ENCODE measurements at places on chromosomes 2 and 18.
A peak's percentile ranks its signal among the peaks of the same experiment; 100 is the strongest.

GRCh38 chr2:162465430-162465829, 121.5 kb downstream of the GCA start:
- DNase-seq = no peak

- DNase-seq = no peak
Observed at GRCh38 chr2:25036221-25036559, 5.7 kb upstream of the EFR3B start.

DNA sequence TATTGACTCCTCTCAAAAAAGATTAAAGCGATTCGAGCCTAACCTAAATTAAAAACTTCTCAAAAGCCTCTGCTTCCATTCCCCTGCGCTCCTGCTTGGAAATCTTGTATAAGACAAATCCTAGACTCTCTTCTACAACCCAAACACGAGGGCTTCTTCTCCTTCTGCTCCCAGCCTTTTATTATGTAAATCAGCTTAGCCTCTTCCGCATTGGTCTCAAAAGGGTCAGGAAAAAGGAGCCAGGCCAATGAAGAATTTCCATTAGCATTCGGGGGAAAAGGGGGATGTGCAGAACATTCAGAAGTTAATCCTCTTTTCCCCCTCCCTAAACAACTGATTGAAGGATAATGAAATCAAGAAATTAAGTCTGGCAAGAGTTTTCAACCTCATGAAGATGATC, 107.9 kb downstream of the FAM124B start:
- no peak for DNase-seq

DNA sequence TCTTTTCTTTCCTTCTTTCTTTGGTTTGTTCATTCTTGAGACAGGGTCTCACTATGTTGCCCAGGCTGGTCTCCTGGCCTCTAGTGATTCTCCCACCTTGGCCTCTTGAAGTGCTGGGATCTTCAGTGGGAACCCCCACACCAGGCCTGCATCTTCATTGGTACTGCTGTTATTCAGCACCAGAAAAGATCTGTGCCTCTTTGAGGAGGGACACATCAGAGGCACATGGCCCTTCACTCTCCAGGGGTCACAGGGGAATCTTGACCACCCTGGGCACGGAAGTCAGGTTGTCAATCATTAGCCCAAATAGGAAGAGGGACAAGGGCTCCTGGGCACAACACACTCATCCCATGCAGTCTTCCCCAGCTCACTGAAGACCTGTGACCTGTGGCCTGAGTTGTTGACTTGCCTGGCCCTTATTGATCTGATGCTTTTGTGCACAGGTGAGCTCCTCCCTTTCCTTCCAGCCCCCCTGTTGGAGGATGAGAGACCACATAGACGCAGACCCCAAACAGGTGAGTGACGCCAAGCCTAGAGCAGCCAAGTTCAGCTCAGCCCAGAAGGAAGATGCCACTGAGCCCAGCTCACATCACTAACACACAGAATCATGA, 33.0 kb upstream of the ODC1 start:
- DNase-seq = no peak

DNA sequence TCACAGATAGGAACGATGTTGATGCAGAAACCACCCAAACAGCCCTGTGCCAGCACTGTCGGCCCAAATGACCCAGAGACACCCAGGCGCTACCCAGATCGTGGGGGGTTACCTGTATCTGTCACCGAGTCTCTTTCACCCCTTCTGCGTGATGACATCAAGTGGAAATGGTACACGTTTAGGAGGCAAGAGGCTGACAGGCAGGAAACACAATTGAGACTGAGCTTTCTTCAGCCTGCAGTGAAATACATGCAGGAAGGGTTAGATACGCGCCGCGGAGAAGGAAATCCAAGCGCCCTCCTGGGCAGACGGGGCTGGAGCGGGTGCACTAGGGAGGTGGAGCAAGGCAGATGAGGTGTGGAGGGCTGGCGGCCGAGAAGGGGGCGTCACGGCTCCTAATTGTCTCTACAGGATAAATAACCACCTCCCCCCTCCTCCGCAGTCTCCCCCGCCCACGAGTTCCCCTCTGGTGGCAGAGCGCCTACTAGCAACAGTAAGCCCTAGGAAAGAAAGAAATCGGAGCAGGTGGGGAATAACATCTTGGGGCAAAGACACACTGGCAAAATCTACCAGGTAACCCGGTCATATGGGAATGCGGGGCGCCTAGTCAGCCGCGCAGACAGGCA, at the start of gene RNF152:
Gene RNF152 (minus strand): TSS at position 325 of the 626 bp plus-strand sequence. CDS start 76,544 bp downstream, outside the sequence.
- no peak for DNase-seq

GRCh38 chr2:222214885-222215284, 83.9 kb downstream of the PAX3 start:
- DNase-seq = no peak

- DNase-seq = no peak
Observed at GRCh38 chr2:128524183-128524582, 205.5 kb upstream of the HS6ST1 start.

DNA sequence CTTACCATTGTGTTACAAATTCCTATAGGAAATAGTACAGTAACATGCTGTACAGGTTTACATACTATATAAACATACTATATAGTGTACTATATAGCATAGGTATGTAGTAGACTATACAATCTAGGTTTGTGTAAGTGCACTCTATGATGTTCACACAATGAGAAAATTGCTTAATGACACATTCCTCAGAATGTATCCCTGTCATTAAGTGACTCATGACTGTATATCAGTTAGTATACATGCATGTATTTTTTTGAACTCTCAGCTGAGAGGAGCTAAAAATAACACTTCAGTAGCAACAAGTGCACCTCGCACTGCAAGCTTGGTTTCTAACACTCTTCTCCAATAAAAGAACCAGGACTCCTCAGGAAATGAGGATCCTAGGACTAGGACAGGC, 19.5 kb upstream of the ASXL3 start:
- DNase-seq = no peak

DNA sequence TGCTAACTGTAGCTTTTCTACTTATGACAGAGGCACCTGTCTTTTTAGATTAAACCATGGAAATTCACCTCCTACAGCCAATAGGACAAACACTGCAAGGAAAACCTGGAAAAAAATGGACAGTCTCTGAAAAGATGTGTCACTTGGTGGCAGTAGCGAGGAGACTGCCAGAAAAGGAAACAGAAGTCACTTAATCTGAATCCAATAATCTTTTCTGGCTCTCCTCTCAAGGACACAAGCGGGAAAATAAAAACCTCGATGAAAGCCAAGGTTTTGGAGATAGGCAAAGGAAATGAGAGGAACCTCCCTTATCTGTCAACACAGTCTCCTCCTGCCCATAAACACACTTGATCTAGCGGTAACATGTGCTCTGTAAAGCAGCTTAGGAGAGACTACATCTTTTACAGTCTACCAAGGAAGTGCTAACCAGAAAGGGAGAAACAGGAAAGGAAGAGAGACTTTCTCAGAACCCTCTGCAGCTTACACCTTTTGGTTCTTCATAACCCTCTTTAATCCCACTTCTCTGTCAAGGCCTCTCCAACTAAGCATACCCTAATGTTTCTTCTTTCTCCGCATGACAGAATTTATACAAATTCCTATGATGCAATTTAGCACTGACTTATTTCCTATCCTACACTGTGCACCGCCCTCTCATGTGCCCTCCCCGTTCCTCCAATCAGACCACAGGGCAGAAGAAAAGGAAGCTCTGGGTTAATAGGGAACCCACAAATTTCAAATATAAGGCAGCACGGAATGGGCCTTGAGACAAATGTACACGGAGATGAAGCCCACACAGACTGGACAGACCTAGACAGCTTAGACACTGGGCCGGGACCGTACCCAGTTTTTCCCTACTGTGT, 52.8 kb downstream of the CLASP1 start:
- no peak for DNase-seq

- DNase-seq = no peak
Observed at GRCh38 chr18:13493079-13493478, 233.3 kb downstream of the FAM210A start.

DNA sequence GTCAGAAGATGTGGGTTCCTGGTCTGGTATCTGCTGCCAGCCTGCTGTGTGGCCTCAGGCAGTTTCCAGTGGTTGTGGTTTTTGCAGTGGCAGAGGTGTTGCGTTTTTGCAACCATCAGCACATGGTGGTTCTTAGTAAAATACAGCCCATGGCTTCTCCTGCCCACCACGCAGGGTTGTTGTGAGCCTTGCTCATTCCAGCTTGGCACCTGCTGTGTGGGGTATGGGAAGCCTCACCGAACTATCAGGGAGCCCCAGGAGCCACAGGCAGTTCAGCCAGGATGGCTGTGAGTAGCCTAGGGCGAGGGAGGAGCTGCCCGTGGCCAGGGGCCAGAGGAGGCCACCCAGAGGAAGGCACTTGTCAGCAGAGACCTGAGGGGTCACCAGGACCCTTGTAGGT, 9.8 kb downstream of the ARID5A start:
- peak; percentile 49 for DNase-seq

DNA sequence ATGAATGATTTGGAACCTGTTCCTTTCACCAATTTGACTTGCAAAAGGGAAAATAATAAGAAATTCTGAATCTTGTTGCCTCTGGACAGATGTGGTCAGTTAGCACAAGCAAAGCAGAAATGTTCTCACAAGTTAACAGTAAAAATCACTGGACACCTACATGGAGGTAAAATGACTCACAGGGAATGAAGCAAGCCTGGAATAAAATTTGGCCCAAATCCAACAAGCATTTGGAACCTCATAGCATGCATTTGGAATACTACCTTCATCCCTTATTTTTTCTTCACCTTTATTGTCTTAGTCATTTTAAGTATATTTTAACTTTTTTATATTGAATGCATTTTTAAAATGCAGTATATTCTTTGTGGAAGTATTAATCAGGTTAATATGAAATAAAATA, 602.9 kb downstream of the ARHGAP15 start:
- no peak for DNase-seq

DNA sequence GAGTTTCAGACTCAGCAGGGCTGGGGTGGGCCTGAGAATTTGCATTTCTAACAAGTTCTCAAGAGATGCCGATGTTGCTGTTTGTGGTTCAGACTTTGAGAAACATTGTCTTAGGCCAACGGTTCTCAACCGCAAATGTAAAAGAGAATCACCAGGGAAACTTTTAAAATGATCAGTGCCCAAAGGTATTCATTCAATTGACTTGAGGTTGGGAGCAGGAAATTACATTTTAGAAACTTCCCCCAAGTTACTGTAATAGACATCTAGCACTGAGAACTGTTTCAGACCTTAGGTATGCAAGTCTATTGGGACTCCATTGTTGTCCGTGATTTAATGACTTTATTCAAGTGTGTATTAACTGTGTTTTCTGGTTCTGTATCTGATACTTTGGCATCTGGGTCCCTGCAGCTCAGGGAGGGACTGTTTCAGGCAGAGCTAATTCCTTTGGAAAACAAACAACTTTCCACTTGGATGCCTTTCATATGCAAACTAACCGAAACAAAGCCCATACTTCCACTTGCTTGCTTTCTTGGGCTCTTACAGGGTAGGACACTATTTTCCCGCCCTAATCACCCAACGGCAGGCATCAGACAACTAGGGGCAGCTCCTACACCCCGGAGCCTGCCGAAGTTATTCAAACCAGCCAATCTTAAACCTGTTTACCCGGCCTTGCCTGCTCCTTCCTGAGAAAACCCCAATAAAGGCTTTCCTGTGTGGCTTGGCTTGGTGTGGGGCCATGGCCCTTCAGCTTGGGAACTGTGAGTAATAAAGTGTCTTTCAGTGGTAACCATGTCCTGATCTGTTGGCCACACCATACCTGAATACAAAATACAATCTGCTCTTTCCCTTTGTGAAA, 97.6 kb downstream of the POLE4 start:
- DNase-seq = no peak

DNA sequence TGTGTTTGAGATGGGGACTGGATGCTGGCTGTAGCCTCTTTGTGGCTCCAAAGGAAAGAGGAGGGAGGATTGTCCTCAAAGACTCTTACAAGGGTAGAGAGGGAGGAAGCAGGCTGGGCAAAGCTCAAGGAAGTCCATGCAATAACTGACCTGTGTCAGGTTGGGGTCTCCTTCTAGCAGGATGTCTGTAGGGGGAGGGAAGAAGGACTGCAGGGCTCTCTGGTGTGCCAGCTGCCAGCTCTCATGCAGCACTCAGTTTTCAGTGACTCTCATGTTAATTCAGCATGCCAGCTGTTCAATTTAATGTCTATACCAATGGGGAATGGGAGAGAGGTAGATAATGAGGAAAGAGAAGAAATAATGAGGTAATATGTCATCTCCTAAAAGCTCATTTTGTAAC, 85.3 kb upstream of the RANBP2 start:
- DNase-seq = no peak

GRCh38 chr2:141911485-141912066, 219.2 kb downstream of the LRP1B start:
- no peak for DNase-seq

DNA sequence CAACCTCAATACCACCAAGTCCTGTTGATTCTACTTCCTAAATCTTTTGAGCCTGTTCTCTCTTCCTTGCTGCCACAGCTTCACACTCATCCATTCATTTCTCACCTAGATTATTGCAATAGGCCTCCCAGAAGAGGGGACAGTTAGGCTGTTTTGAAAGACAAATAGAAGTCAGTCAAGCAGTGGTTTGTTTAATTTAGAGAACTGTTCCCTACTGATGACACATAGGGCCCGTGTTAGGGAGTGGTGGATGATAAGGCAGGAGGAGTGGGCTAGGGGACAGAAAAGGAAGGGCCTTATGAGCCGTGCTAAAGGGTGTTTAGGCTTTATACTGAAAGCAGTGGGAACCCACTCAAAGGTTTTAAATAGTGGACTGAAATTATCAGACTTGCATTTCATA, 59.6 kb upstream of the ZFP36L2 start:
- no peak for DNase-seq

- no peak for DNase-seq
Observed at GRCh38 chr2:237574894-237575868, 8.8 kb downstream of the PRLH start.

DNA sequence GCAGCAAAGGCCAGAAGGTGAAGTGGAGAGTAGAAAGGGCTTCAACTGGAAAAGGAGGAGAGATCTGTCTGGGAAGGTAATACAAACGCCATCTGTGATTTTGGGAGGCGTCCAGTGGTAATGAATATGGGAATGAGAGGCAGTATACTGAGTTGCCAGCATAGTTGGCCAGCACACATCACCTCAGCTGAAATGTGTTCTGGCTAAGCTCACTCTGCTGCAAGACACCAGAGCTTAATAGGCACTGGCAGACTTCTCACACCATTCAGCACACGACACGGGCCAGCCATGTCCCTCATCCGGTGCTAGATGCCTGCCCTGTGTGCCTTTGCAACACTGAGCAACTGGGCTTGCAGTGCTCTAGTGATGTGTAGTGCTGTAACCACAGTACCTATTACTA, 277.1 kb downstream of the PIEZO2 start:
- no peak for DNase-seq

DNA sequence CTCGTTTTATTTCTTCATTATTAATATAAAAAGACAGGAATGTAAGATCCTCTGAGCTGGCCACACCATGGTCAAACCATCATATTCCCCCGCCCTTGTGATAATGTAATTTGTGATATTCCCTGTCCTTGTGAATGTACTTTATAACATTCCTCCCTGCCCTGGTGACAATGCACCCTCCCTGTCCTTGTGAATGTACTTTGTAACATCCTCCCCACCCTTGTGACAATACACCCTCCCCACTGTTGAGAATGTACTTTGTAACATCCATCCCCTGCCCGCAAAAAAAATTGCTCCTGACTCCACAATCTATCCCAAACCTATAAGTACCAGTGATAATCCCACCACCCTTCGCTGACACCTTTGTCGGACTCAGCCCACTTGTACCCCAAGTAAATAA, 211.0 kb downstream of the MBD2 start:
- no peak for DNase-seq

GRCh38 chr18:57141208-57142129, 5.4 kb upstream of the BOD1L2 start:
- DNase-seq = no peak

Data from activated T-cell treated with anti-CD3 and anti-CD28 coated beads, Interleukin-2, amount 50 U/mL, for 48 hours (primary cell).